NAMALWA (cell line): ENCODE measurements at places on chromosomes 11 and 22.

DNA sequence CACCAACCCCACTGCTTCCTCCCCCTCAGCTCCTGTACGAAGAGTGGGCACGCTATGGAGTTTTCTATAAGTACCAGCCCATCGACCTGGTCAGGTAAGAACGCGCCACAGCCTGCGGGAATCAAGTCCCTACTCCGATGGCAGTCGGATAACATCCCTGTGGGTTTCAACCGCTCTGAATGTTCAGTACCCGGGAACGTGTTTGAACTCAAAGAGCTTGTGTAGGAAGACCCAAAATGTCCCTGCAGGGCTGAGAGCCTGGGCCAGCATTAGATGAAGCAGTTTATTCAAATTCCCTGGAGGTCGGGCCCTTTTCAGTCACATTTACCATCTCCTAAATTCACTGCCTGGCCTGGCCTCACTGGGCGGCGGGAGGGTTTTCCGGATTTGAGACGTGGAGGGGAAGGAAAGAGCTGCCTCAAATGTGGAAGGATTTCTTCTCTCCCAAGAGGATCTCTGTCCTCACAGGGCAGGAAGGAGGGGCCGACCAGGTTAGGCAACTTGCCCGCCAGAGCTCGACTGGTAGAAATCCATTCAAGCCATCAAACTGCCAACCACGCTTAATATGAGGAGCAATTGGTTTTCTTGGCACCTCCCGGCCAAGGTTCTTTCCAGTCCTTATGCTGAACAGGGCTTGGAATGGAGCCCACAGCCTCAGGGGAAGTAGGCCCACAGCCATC lies 46.3 kb downstream of the ANO1 start:
- no peak for DNase-seq

- no peak for DNase-seq
Observed at GRCh38 chr11:18383388-18384156, 10.8 kb upstream of the LDHA start.

- no peak for DNase-seq
Observed at GRCh38 chr11:62461740-62462507, 43.1 kb downstream of the SCGB1A1 start.

DNA sequence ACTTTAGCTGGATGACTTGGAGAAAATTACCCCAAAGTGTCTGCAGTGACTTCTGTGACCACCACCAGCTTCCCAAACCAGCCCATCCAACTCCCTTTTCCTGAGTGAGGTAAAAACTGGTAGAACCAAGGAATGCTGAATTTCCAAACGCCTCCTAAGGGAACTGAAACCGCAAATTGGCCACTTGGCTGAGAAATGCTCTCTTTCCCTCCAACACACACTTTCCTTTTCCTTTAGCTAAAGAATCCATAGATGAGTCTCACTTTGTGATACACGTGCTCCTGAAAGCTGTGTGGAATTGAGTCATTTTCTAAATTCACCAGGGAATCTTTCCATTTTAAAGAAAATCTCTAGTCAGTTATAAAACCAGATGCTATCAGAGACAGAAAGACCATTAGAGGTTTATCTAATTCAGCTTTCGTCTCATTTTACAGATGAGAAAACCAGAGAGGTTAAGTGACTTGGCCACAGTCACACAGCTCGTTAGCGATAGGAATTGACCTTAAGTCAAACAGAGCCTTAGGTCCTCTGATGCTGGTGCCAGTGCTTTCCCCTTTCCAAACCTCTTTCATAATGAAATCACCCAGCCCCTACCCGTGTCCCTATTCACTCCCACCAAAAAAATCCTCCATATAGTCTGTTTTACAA lies 137.2 kb downstream of the COMMD9 start:
- DNase-seq = no peak

DNA sequence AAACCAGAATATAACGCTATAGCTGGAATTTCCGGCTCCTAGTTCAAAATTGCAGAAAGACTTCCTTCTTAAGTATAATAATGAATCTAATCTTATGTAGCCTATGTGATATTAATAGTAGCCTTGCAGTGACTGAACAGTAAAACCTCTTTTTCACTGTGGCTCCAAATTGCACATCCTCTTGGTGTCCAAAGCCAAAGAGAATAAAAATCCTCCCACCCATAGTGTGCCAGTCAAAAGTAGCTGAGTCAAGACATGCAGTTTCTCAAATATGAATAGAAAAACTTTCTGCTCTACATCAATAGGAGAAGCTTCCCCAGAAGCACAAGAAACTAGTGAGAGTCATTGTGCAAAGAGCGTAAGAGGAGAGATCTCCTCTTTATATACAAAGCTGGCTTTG lies 76.0 kb upstream of the PICALM start:
- no peak for DNase-seq

DNA sequence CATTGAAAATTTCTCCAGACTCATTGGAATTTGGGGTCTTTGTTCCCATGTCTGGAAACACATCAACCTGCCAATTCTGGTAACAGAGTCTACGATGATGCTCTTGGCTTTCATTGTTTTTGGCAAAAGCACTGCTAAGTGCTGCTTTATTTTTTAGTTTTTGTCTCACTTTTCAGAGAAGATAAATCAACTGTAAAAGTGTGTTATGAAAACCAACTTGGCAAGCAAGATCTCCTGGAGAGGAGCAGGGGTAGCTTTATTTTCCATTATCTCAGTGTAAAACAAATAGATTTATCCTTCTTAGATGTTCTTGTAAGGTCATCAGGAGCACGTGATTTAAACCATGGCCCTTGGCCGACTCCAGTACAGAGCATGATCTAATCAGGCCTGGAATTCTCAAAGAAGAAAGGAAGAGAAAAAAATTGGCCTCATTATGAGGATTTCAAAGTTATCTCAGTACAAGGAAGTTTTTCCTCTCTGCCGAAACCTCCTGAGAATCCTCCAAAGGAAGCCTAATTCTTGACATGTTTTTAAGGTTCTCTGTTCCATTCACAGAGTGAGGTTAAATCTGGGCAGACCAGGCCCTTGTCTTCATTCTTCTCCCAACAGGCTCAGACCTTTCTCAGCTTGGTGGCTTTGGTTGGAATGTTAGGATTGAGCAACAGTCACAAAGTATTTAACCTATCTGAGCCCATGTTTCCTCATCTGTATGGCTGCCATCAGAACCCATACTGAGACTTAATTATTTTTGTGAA lies 16.4 kb upstream of the PAMR1 start:
- DNase-seq = no peak

DNA sequence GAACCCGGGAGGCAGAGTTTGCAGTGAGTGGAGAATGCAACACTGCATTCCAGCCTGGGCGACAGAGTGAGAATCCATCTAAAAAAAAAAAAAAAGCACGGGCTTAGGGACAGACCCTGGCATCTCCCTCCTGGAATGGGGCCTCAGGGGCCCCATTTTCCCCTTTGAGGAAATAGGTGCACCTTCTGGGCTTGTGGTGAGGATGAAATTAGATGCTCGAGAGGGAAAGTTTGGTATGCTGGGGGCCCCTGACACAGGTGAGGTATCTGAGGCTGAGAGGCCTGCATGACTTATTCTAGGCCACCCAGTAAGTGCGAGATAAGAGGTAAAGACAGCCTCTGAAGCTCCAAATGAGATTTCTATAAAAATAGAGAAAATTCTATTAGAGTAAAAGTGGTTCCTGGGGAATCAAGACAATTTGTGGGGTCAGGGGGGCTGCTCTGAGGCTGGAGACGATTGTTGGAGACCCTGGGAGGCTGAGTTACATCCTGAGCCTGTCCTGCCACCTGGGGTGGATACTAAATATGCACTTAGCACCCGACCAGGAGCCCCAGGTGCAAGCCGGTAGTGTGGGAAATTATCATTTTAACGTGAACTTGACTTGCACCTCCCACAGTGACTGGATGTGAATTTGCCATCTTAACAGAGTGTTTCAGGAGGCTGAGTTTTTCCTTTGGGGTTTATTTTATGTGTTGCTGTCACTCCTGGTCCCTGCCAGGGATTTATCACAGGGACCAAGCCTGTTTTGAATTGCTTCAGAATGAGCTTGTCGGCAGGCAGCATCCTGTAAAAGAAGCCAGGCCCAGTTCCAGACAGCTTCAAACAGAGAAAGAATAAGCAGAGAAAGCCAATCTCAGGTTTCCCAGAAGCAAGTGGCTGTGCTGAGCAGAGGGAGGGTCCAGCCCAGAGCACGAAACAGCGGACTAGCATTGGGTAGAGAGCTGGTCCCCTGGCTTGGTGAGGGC lies 48.4 kb upstream of the TSKU start:
- DNase-seq = no peak

DNA sequence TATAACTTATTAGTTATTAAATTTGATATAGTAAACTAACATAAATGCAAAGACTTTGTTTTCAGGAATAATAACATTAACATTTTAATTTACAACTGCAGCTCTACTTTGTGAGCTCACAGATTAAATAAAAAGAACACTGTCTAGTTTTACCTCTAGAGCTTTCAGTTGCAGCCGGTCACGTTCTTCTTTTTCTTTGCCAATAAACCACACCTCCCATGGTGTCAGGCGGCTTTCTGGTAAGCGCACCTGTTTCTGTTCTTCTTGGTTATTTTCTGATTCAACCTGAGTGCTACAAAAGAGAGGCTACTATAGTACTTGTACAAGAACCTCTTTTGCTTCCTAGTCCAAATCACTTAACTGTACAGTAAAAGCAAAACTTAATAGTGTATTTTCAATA lies 5.8 kb downstream of the CCDC34 start:
- DNase-seq = no peak

- DNase-seq = no peak
Observed at GRCh38 chr22:22968366-22968765, 80.8 kb downstream of the IGLL5 start.
